ENCODE measurements at places on chromosomes 3 and 15. TPM values are rescaled to one million over a fixed set of nuclear protein-coding genes. Genes with fewer than 3 reads are reported as not detected.

The UBAP1L gene
- total RNA-seq, result 0.07 TPM

The NR2E3 gene
- not detected for total RNA-seq

The C3orf85 gene
- total RNA-seq, result not detected

The STAB1 gene
- 0.14 TPM for total RNA-seq

The MTHFS gene
- total RNA-seq, result 12.5 TPM

The GP5 gene
- total RNA-seq, result not detected

The ZNF660 gene
- 2.5 TPM for total RNA-seq

The PATL2 gene
- total RNA-seq, result not detected

The C3orf20 gene
- not detected for total RNA-seq

The GOLGA6L10 gene
- 1.2 TPM for total RNA-seq

The SV2B gene
- total RNA-seq, result not detected

The TMEM212 gene
- not detected for total RNA-seq

Measured in epithelial cell of proximal tubule (primary cell).